Endothelial cell (in vitro differentiated cells): ENCODE measurements at places on chromosomes 16 and 17.

DNA sequence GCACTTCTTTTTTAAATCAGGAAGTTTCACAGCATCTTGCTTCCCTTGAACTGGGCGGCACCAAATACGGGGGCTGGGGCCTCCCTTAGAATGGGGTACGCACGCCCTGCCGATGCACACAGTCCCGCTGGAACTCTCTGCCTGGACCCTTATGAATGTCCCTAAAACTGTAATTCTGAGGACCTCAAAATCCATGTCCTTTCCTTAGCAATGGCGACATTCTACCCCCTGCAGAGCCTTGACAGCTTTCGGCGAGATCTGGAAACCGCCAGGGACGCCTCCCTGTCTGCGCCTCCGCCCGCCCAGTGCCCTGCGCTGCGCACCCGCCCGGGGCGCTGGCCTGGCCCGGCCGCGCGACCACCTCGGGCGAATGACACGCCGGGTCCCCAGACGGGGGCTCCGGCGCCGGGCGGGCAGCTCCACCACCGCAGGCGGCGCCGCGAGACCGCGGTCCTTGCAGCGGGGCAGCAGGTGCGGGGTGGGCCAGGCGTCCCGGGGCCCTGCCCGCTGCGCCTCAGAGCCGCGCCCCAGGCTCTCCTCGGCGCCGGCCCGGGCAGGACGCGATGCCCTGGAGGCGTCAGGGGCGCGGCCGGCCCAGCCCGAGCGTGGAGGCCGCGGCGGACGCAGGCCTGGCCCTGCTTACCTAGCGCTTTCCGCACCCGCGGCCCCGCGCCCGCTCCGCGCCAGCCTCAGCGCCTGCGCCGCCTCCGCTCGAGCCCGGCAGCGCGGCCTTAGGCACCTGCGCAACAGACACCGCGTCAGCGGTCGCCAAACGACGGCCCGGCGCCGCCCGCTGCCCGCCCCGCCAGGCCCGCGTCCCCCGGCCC is 548 bp downstream of the HAGH start:
- peaks cover 14% of the 10 kb centered on the region for H3K4me1 ChIP-seq
- H3K4me3 ChIP-seq = peak overlapping the region; percentile 89
- peaks cover 5% of the 10 kb centered on the region for H3K36me3 ChIP-seq
- no peaks in the 10 kb centered on the region for H3K27me3 ChIP-seq
- no peak overlapping the region for H3K27ac ChIP-seq

DNA sequence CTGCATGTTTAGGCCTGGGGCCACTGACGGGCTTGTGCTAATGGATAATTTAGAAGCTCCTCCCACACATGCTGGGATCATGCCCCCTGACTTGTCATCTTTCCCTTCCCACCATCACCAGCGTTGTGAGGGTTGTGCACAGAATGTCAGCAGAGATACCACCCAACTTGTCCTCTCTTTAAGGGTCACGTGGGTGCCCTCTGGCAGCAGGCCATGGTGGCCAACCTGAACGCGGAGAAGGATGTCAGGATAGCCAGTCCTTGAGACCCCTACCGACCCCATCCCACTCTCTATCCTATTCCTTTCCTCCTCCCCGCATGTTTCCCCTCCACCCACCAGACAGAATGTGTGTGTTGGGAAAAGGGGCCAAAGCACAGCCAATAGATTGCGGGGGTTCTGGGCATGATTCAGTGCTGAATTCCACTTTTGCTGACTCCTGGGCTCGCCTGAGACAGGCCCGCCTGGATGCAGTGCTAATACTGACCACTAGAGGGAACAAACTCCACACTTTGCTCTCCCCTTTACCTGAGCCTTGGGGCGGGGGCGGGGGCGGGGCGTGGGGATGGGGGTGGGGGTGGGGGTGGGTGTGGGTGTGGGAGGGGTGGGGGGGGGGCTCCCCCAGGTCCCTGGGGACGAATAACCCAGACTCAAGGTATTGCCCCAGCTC is at the start of gene GH2:
GH2 (minus strand) TSS at position 10 of the 667 bp plus-strand sequence. CDS start 143 bp downstream, outside the sequence.
- no peak within 1 kb of the TSS for H3K4me3 ChIP-seq
- H3K27me3 ChIP-seq = peaks cover 4% of the 10 kb centered on the region
- no peak within 1 kb of the TSS for H3K27ac ChIP-seq
- H3K36me3 ChIP-seq = no peaks in the 10 kb centered on the region

DNA sequence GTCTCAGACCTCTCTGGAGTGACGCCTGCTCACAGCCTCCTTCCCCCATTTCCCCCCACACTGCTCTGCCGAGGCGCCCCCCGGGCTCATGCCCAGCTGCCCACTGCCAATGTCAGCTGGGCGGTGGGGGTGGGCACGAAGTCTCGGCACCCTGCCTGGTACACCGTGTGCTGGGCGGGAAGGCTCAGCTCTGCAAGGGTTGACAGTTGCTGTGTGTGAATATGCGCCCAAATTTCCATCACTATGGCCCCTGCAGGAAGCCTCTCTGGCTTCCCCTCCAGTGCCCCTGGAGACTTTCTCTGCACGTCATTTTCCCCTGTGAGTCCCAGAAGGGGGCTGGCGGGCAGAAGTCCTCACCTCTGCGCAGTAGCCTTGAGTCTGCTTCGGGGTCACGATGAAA is 11.6 kb upstream of the CAMKK1 start:
- no peak for DNase-seq
- H3K4me3 ChIP-seq = no peak overlapping the region
- no peaks in the 10 kb centered on the region for H3K36me3 ChIP-seq
- H3K4me1 ChIP-seq = no peaks in the 10 kb centered on the region
- H3K27me3 ChIP-seq = peaks cover 2% of the 10 kb centered on the region
- no peak overlapping the region for H3K27ac ChIP-seq

DNA sequence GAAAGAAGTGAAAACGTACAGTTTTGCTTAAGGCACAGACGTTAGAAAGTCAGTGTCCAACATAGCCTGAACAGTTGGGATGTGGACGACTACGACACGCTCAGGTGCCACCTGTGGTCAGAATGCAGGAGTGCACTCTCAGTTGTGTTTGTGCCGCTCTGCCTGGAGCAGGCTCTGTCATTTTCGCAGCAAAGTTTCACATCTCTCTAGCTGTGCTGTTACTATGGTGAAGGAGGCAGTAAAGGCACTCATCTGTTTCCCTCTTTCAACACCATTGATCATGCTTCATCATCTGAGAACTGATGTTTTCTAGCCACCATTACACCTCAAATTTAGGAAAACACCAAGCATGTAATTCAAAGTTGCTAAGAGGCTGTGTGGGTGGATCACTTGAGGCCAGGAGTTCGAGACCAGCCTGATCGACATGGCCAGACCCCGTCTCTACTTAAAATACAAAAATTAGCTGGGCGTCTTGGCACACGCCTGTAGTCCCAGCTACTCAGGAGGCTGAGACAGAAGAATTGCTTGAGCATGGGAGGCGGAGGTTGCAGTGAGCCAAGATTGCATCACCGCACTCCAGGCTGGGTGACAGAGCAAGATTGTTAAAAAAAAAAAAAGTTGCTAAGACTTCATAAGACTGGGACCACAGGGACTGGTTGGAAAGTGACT is 44.9 kb upstream of the DNAJA2 start:
- no peaks in the 10 kb centered on the region for H3K4me1 ChIP-seq
- H3K27me3 ChIP-seq = no peaks in the 10 kb centered on the region
- no peak overlapping the region for H3K27ac ChIP-seq
- DNase-seq = peak; percentile 49
- H3K36me3 ChIP-seq = no peaks in the 10 kb centered on the region

- H3K4me3 ChIP-seq = peak overlapping the region; percentile 51
- H3K36me3 ChIP-seq = no peaks in the 10 kb centered on the region
- no peak for DNase-seq
- peaks cover 7% of the 10 kb centered on the region for H3K4me1 ChIP-seq
- H3K27ac ChIP-seq = no peak overlapping the region
Measured at GRCh38 chr17:17498606-17499301, 2.6 kb upstream of the RASD1 start.

DNA sequence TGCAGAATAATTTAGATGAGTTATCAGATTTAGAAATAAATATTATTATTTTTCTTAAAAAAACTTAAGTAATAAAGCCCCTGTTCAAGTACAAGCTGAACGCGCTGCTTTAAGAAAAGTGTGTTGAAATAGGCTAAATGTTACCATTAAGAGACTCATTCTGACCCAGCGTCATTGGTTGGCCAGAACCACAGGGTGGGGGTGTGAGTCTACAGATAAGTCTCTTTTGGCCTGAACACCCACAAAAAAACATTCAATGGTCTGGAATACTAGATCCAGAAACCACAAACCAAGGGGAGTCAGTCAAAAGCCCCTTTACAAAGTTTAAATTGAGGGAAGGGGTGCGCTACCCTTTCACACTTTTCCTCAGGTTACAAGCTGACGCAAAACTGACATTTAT is 776.1 kb downstream of the KCNJ2 start:
- H3K36me3 ChIP-seq = peaks cover 3% of the 10 kb centered on the region
- H3K4me1 ChIP-seq = no peaks in the 10 kb centered on the region
- DNase-seq = no peak

GRCh38 chr17:40022497-40022896 is 7.3 kb downstream of the CSF3 start:
- no peaks in the 10 kb centered on the region for H3K4me1 ChIP-seq
- H3K4me3 ChIP-seq = no peak overlapping the region
- no peak overlapping the region for H3K27ac ChIP-seq
- peaks cover 40% of the 10 kb centered on the region for H3K36me3 ChIP-seq
- DNase-seq = no peak
- H3K27me3 ChIP-seq = peaks cover 5% of the 10 kb centered on the region

DNA sequence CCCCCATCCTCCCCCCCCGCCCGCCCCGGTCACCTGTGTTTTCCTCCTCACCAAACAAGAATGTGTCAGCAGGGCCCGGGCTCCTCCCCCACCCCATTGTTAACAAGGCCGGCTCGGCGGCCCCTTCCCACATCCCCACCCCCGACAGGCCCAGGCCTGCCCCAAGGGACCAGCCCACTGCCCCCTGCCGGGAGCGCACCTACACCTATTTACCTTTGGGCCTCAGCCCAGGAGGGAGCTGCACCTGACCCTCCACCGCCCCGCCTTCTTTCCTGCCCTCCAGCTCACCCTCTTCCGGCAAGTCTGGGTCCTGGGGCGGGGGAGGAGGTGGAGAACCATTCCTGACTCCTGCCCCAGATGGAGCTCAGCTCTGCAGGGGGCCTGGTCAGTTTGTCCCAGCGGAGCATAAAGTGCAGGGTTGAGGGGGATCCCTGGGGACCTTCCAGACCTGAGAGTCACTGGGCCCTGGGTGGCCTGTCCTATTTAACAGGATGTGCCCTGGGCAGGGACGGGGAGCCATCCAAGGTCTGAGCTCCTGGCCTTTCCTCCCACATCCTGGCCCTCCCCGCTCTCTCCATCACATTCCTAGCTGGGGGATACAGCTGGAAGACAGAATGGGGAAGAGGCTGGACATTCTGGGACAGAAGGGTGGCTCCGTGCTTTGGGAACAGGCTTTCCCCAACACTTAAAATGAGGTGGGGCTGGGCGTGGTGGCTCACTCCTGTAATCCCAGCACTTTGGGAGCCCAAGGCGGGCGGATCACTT is 8.3 kb downstream of the FOXJ1 start:
- no peak for DNase-seq
- peaks cover 22% of the 10 kb centered on the region for H3K4me1 ChIP-seq
- peaks cover 17% of the 10 kb centered on the region for H3K27me3 ChIP-seq
- H3K27ac ChIP-seq = no peak overlapping the region

DNA sequence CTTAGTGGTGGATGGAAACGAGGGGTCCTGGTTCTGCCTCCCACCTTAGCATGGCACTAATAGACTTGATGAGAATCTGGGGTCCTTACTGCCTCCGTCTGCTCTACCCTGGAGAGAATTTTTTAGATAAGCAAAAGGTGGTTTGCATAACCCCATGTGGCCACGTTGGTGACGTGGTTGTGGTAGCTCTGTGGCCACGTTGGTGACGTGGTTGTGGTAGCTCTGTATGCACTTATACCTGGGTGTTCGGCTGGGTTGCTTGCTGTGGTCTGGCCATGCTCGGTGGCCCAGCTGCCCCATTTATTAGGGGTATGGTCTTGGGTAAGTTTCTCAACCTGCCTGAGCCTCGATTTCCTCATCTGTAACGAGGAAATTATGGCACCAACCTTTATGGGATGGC is 13.0 kb downstream of the SPIRE2 start:
- peaks cover 3% of the 10 kb centered on the region for H3K27me3 ChIP-seq
- H3K36me3 ChIP-seq = no peaks in the 10 kb centered on the region
- H3K4me3 ChIP-seq = no peak overlapping the region
- no peak overlapping the region for H3K27ac ChIP-seq
- DNase-seq = no peak

DNA sequence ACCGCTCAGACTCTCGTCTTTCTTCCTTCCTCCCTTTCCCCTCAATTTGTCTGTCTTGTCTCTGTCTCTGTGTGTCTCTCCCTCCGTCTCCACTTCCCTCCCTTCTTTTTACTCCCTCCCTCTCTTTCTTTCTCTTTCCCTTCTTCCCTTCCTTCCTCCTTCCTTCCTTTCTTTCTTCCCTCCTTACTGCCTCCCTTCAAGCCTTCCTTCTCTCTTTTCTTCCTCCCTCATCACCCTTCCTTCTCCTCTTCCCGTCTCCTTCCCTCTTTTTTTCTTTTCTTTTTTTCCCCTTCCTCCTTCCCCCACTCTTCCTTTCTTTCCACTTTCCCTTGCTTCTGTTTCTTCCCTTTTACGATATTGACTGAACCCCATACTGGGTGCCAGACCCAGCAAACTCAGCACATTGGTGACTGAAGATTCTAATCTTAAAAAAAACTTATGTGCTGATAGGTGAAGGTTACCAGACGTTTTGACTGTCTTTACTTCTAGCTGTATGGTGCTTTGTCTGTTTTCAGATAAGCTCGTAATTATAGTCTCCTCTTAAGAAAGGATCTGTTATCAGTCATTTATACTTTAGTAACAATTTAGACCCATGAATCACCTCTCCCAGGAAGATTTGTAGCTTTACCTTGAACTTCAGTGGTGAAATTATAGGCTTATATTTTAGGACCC is 481 bp upstream of the BRD7 start:
- peak overlapping the region; percentile 84 for H3K27ac ChIP-seq
- peaks cover 1% of the 10 kb centered on the region for H3K27me3 ChIP-seq
- peaks cover 21% of the 10 kb centered on the region for H3K4me1 ChIP-seq

DNA sequence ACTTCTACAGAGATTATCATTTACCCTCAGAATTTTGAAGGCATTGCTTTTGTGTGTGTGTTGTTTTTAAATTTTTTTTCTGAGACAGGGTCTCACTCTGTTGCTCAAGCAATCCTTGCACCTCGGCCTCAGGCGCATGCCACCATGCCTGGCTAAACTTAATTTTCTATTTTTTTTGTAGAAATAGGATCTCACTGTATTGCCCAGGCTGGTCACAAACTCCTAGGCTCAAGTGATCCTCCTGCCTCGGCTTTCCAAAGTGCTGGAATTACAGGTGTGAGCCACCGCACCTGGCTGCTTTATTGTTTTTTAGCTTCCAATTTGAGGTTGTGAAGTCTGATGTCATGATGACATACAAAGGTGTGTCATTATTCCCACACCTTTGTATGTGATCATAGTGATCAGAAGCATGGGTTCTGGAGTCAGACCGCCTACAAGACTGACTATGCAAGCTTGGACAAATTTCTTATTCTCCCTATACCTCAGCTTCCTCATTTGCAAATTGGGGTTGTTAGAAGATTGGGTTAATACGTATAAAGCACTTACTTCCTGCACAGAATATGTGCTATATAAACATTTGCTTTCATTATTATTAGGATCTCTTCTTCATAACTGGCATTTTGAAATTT is 5.8 kb downstream of the SEPHS2 start:
- H3K36me3 ChIP-seq = peaks cover 8% of the 10 kb centered on the region
- H3K27ac ChIP-seq = no peak overlapping the region
- no peak overlapping the region for H3K4me3 ChIP-seq
- DNase-seq = no peak

- no peak overlapping the region for H3K4me3 ChIP-seq
- H3K36me3 ChIP-seq = peaks cover 4% of the 10 kb centered on the region
- H3K27me3 ChIP-seq = peaks cover 6% of the 10 kb centered on the region
- H3K4me1 ChIP-seq = peaks cover 27% of the 10 kb centered on the region
- H3K27ac ChIP-seq = peak overlapping the region; percentile 30
- no peak for DNase-seq
Measured at GRCh38 chr17:42530952-42531454, 5.0 kb upstream of the NAGLU start.

GRCh38 chr16:68764862-68765261 is 27.8 kb downstream of the CDH1 start:
- DNase-seq = no peak
- no peak overlapping the region for H3K4me3 ChIP-seq
- H3K36me3 ChIP-seq = no peaks in the 10 kb centered on the region
- H3K27ac ChIP-seq = no peak overlapping the region
- no peaks in the 10 kb centered on the region for H3K4me1 ChIP-seq
